NCI-H2107 (cell line): ENCODE measurements at places on chromosomes 5 and 9.
A peak's percentile ranks its signal among the peaks of the same experiment; 100 is the strongest.

GRCh38 chr5:33612386-33612785 lies 171.6 kb downstream of the TARS1 start:
- no peak for DNase-seq

DNA sequence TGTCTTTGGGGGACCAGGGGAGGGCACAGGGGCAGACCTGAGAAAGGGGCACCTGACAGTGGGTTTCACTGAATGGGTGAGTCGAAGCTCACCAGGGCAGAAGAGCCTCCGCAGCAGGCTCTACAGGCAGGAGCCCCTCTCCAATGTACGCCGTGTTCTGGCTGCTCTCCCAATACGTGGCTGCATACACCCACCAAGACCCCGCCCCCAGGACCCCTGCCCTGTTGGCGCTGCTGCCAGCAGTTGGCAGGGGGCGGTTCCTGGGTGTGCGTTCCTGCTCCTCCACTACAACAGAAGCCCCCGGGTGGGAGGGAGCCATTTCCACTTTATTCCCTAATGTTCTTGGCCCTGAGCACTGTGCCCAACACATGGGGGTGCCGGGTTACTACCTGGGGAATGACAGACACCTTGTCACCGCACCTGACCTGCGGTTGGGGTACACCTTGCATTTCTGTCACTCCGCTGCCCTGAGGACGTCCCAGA lies 30.3 kb downstream of the SARDH start:
- no peak for DNase-seq

GRCh38 chr9:129930743-129931142 lies 95.5 kb downstream of the USP20 start:
- no peak for DNase-seq

GRCh38 chr9:35681341-35682002 lies 7.7 kb downstream of the CA9 start:
- no peak for DNase-seq

DNA sequence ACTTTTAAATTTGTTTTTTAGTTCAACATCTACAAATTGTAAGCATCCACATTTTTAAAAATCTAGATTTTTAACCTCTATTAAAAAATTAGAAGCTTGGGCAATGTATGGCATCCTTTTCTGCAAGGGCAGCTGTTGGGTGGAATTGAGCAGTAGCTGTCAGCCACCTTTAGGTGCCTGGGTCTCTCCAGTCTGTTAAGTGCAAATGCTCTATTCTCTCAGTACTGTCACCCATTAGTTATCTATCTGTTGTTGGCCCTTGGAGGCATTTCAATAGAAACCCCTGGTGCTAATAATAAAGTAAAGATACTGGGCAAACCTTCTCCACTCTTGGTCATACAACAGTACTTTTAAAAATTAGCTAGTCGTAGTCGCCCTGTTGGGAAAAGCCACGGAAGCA lies 63.6 kb downstream of the PIP5K1B start:
- DNase-seq: no peak

DNA sequence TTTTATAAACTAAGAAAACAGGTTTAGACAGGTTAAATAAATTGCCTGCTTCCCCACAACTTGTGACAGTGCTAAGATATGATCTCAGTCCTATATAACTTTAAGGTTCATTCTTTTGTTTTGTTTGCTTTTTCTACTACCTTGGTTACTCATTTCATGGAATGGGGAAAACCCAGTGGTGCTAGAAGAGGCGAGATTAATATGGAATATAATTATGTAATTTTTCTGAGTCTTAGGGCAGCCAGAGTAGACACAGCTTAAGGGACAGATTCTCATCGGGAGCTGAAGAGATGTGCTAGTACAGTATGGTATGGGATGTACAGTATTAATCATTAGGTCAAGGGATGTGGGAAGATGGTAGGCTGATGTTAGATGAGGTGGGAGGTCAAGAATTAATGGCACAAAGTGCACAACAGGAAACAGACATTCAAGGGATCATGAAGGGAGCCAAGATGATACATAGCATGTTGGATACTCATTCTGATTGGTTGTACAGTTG lies 6.2 kb downstream of the TRIM32 start:
- no peak for DNase-seq

DNA sequence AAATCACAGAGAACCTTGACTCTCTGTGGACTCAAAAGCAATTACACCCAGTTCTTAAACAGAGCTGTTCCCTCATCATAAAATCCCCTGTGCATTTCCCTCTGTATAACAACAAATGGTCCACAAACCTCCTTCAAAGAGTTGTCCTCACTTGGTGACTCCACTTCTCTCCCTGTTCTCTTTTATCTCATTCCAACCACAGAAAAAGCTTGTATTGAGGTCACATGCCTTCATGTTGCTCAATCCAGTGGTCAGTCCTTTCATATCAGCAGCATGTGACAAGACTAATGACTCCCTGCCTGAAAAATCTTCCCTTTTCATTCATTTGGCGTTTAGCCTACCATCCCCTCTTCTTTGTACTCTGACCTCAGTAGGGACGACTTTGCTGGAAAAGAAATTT lies 158.0 kb downstream of the DEPDC1B start:
- no peak for DNase-seq

DNA sequence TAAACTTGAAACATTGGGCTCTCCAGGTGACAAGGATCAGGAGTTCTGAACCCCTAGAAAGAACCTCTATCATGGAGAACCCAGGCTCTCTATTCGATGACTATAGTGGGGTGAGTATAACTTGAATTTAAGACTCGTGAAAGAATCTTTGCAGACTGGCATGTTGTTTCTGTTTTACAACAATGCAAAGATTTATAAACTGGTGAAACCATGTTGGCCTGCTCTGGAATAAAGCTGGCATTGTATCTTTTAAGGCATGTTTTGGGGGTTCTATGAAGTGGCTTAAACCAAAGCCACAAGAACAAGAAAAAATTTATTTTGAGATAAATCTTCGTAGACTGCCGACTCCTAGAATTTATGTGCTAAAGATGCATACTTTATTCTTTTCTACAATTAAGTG lies 9.8 kb upstream of the GDNF start:
- no peak for DNase-seq

DNA sequence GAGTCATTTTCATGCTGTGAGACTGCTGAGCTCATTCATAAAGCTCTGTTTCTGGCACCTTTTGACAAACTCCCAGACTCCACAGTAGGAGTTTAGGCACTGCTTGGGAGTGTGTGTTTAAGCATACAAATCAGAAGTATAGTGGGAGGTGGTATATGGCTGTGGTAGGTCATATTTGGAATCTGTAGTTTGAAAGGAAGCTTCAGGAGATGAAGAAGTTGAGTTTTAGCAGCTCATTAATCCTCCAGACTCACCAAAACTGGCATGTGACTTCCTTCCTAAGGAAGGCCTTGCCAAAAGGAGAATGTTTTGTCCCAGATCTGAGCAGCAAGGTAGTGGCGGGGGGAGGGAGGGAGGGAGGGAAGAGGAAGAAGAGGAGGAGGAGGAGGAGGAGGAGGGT lies 52.8 kb downstream of the SAXO1 start:
- no peak for DNase-seq

DNA sequence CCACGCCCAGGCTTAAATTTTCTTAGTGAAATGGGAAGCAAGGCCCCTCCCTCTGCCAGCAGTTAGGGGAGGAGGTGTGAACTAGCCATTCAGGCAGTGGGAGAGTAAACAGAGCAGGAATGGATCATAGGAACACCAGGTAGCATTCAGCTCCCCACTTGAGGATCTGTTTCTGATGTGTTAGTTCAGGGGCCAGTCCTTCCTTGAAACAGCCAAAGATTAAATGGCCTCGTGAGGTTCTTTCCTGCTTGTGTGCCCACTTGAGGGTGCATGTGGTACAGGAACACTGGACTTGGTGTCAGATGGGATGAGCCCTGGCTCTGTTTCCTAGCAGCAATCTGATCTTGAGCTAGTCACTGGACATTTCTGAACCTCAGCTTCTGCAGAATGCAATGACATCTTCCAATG lies 21.2 kb downstream of the FAXDC2 start:
- DNase-seq: no peak

DNA sequence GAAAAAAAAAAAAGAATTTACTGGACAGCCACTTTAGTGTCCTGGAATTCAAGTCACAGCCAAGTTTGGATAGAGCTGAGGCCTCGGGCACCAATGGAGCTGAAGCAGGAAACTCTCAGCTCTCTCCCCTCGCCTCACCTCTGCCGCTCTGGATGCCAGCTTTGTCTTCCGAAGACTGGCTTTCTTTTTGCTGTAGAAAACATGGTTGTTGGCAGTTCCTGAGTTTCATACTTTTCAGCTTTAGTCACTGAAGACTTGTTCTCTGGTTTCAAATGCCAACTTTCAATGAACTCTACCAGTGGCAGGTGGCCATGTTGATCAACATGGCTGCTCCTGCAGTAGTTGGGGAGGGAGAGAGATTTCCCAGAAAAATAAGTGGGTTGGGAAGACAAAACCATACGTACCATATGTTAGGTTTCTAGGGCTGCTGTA lies 142.2 kb downstream of the SNX18 start:
- no peak for DNase-seq

DNA sequence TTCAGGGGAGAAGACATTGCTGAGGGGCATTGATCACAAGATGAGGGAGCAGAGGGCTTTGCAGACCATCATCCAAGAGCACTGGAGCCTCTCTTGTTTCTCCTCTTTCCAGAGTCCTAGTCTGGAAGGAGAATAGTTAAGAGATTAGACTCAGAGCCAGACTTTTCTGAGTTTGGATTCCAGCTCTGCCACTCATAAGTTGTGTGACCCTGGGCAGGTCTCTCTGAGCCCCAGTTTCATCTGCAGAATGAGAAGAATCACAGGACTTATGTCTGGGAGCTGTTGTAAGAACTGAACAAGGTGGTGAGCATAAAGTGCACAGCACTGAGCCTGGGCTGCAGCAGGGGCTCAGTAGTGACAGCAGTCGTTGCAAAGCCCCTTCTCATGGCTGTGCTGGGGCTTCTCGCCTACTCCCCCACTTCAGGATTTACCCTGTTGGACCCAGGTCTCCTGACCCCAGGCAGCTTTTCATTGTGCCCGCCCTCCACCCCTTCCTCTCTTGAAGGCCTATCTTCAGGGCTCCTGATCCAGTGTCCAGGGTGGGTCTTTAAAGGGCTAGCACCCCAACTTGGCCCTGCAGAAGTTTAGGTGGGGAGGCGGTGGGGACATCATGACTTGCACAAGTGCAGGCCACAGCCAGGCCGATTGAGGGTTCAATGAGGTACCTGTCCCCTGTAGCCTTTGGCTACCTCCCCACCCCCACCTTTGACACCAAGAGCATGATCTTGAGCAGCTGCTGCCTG lies 1.5 kb downstream of the SYNPO start:
- DNase-seq: no peak

GRCh38 chr9:93962561-93963440 lies 7.6 kb upstream of the BARX1 start:
- DNase-seq: peak; percentile 75

DNA sequence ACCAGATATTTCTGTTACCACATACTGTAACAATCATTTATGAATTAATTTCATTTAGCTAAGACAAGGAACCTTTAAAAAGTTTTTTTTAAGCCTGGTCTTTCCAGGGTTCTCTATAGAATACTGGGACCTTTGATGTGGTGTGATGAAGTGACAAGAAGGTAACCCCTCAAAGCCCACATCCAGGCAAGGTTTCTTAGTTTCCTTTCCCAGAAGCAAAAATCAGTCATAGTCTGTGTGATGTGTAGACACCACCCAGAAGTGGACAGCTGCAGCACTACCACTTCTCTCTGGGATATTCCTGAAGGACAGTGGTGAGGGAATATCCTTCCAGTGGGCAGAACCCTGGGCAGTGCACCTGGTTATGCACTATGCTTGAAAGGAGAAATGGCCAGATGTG lies 115.6 kb downstream of the TTC39B start:
- no peak for DNase-seq

GRCh38 chr5:56326116-56326515 lies 93.0 kb upstream of the ANKRD55 start:
- no peak for DNase-seq

DNA sequence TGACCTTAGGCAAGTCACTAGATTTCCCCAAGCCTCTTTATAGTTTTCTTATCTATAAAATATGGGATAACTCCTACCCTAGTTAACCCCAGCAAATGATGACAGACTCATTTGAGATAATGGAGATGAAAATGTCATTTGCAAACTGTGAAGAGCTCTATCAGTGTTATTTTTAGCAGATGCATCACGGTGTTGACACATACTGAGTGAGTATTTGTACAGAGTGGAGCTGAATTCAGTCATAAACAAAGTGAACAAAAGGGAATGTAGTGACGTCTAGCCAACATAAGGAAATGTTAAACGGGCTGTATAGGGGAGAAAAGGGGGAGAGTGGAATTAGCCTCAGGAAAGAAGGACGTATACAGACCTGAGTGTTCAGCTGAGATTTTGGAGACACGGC lies 75.9 kb downstream of the NMUR2 start:
- no peak for DNase-seq

DNA sequence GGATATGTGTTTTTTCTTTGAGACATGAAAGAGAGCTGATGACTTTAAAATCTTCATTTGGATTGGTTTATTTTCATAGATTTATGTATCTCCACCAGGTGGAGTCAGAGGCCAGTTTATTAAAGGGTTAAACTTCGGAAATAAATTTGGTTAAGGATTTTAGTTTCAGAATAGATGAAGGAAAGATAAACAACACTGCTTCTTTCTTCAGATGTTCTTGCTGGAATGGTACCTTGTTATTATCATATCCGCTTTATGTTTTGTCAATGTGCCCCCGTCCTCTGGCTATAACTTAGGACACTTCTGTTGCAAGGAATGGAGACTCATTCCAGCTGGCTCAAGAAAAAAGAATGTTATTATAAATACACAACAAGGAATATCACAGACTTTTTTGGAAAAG lies 81.2 kb downstream of the ALDH1A1 start:
- DNase-seq: no peak

GRCh38 chr5:112174959-112175594 lies 244.0 kb downstream of the EPB41L4A start:
- peak; percentile 12 for DNase-seq

GRCh38 chr5:60972231-60972630 lies 27.2 kb downstream of the NDUFAF2 start:
- no peak for DNase-seq

DNA sequence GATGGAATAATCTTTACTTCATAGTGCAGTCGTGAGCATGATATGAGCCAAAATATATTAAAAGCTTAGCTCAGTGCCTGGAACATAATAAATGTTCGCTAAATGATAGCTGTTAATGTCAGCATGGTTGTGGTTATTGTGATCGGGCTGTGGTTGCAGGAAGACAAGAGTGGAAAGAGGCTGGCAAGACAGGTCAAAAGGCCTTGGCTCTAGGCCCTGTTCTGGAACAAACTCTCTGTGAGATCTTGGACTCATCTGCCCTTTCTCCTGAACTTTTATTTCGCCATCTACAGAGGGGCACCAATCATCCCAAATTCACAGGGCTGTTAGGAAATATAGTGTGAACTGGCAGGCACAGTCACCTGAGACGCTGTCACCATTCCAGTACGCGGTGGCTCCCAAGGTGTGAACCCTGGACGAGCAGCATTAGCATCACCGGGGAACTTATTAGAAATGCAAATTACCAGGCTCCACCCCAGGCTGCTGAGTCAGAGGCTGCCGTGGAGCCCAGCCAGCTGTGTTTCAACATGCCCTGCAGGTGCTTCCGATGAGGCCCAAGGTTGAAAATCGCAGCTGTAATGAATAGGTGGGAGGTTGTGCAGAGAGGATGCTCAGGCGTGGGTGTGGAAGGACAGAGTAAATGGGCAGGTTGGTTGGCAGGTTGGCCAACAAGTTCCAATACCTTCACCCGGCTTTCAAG lies 50.2 kb upstream of the SAP30L start:
- no peak for DNase-seq
